H1 (cell line): ENCODE measurements at places on chromosomes 16 and 17. TPM values are rescaled to one million over a fixed set of nuclear protein-coding genes. Genes with fewer than 3 reads are reported as not detected.

Gene DHRS7C
- not detected in 2 replicates for total RNA-seq

- H3K27me3 ChIP-seq, result no peaks in the 10 kb centered on the region
- H3K27ac ChIP-seq, result no peak overlapping the region
- no peak overlapping the region for H3K4me3 ChIP-seq
- DNase-seq, result no peak
- no peaks in the 10 kb centered on the region for H3K4me1 ChIP-seq
Observed at GRCh38 chr16:84471316-84471715, 33.1 kb downstream of the MEAK7 start.

DNA sequence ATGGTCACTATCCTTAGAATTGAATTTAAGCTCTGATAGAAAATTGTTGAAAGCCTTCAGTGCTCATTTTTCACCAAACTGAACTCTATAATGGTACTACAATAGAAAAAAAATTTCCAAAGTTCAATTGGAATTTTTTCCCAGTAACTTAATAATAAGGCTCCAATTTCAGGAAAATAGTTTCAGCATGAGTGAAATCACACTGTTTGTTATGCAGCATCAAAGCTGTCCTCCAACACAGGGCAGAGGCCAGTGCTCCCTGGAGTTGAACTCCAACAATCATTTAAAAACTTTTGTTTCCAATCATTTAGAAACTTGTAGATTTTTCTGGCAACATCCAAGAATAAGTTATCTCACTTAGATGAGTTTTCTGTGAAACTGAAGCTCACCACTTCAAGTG, 103.1 kb upstream of the HSBP1 start:
- DNase-seq, result no peak
- no peak overlapping the region for H3K27ac ChIP-seq
- H3K36me3 ChIP-seq, result no peaks in the 10 kb centered on the region
- H3K4me3 ChIP-seq, result no peak overlapping the region

GRCh38 chr16:81324808-81325207, 10.0 kb downstream of the GAN start:
- no peaks in the 10 kb centered on the region for H3K27me3 ChIP-seq
- no peaks in the 10 kb centered on the region for H3K36me3 ChIP-seq
- no peak overlapping the region for H3K27ac ChIP-seq
- no peak overlapping the region for H3K4me3 ChIP-seq
- no peaks in the 10 kb centered on the region for H3K4me1 ChIP-seq

GRCh38 chr16:11677451-11677951, 9.2 kb downstream of the SNN start:
- DNase-seq, result no peak
- no peaks in the 10 kb centered on the region for H3K27me3 ChIP-seq
- H3K36me3 ChIP-seq, result peaks cover 6% of the 10 kb centered on the region; the same call in 1 of the 2 replicates
- H3K4me3 ChIP-seq, result no peak overlapping the region
- H3K27ac ChIP-seq, result no peak overlapping the region
- H3K4me1 ChIP-seq, result peaks cover 9% of the 10 kb centered on the region; the same call in 1 of the 2 replicates

Gene BAIAP3
- total RNA-seq, result 6.8 and 7.9 TPM in 2 replicates

GRCh38 chr17:61310590-61310989, 89.1 kb upstream of the TBX2 start:
- H3K4me1 ChIP-seq, result no peaks in the 10 kb centered on the region; the same call in 1 of the 2 replicates
- H3K4me3 ChIP-seq, result no peak overlapping the region
- no peaks in the 10 kb centered on the region for H3K27me3 ChIP-seq
- no peak overlapping the region for H3K27ac ChIP-seq

DNA sequence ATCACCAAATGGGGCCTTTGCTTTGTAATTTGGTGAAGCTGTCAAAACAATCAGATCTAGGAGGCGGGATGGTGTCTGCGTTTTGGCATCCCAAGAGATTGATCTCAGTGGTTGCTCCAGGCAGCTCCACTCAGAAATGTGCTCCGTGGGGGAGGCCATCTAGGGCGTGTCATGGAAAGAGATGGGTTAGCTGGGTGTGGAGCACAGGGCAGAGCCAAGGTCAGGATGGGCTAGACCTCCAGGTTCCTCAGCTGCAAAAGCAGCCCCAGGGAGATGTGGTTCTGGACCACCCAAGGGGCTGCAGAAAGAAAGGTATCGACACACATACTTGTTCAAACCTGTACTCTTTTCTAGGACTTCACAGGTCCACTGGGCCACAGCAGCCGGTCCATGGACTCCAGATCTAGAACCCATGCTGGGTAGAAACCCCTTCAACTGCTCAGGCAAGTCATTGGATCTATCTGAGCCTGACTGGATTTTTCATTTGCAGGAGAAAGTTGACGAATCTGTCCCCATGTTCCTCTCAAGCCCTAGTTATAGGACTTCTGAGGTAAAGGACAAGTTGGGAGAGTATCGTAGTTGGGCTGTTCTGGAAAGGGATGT, 270.2 kb upstream of the RPL38 start:
- DNase-seq, result no peak
- no peaks in the 10 kb centered on the region for H3K36me3 ChIP-seq
- no peak overlapping the region for H3K4me3 ChIP-seq

Gene KIF18B
- 58.1 and 59.4 TPM in 2 replicates for total RNA-seq

Gene NLRP1
- 10.0 and 10.4 TPM in 2 replicates for total RNA-seq

GRCh38 chr16:64391063-64391600, 730.7 kb downstream of the CDH11 start:
- no peaks in the 10 kb centered on the region for H3K27me3 ChIP-seq
- H3K36me3 ChIP-seq, result no peaks in the 10 kb centered on the region
- no peak overlapping the region for H3K4me3 ChIP-seq
- no peak overlapping the region for H3K27ac ChIP-seq
- DNase-seq, result no peak
- no peaks in the 10 kb centered on the region for H3K4me1 ChIP-seq

GRCh38 chr17:45263477-45263860, 1.6 kb upstream of the SPATA32 start:
- no peak overlapping the region for H3K4me3 ChIP-seq
- H3K36me3 ChIP-seq, result peaks cover 1% of the 10 kb centered on the region
- H3K27ac ChIP-seq, result no peak overlapping the region
- DNase-seq, result no peak

- no peak overlapping the region for H3K27ac ChIP-seq
- 0 out of 2 replicates have a peak, but pooled peaks cover 2% of the 10 kb centered on the region for H3K4me1 ChIP-seq
- H3K36me3 ChIP-seq, result peaks cover 5% of the 10 kb centered on the region; the same call in 1 of the 2 replicates
- no peak overlapping the region for H3K4me3 ChIP-seq
- no peaks in the 10 kb centered on the region for H3K27me3 ChIP-seq
Observed at GRCh38 chr17:63653050-63653449, 30.8 kb downstream of the MAP3K3 start.

DNA sequence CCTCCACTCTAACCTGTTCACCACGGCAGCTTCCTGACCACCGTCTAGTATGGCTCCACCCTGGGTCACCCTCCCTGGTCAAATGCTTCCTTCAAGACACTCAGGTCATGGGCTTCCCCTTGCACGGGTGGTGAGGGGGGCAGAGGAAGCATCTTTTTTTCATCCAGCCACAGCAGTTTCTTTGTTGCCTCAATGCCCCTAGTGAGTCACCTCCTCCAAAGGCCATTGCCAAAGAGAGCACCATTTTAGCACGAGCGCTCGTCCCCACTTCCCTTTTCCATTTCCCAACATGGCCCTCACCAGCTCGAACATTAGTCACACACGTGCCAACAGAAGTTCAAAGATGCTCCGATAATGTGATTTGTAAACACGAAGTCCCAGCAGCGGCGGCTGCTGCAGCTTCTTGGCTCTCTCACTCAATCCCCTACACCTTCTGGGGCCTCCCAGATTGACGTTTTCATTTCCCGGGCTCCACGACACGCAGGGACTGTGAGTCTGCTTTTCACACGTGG, 134.6 kb downstream of the GAS7 start:
- no peaks in the 10 kb centered on the region; the same call in 1 of the 2 replicates for H3K4me1 ChIP-seq
- no peak for DNase-seq
- no peak overlapping the region for H3K27ac ChIP-seq

DNA sequence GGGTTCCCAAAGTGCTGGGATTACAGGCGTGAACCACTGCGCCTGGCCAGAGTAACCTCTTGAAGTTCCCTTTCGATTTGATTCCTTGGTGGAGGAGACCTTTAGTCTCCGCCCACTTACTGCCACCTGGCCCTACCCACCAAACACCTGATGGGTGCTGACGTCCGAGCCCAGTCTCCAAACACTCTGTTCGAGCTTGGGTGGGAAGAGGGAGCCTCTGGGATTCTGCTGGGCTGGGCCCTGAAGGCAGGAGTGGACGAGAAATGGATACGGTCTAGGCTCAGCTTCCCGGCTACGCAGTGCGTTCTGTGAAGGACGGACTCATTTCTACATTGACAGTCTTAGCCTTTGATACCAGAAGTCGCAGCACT, 870 bp upstream of the ITGA3 start:
- no peak overlapping the region for H3K27ac ChIP-seq
- peak; percentile 79 for DNase-seq
- H3K27me3 ChIP-seq, result peaks cover 13% of the 10 kb centered on the region
- H3K36me3 ChIP-seq, result no peaks in the 10 kb centered on the region
- H3K4me3 ChIP-seq, result peak overlapping the region; percentile 37

Gene SLC5A11
- 0.26 and 0.36 TPM in 2 replicates for total RNA-seq

Gene ZNF652
- total RNA-seq, result 36.5 and 39.6 TPM in 2 replicates

DNA sequence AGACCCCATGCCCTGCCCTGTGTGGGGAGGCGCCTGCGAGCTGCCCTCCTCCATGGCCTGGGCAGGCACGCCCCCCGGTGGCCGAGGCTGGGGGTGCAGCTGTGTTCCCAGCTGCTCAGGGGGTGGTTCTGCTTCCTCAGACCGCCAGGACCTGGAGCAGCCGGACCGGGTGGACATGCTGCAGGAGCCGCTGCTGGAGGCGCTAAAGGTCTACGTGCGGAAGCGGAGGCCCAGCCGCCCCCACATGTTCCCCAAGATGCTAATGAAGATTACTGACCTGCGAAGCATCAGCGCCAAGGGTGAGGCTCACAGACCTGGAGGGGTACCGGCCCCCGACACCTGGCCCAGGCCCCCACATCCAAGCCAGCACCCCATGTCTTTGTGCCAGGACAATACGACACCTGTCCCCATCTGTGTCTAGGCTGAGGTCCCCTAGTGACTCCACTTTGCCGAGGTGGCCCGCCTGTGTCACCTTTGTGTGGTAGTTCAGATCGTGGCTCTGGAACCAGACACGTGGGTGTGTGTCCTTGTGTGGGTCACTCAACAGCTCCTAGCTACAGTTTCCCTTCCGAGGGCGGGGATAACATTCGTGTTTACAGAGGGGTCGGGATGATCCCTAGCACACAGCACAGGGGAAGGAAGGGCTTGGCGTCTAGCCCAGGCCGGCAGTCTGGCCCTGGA, 9.3 kb downstream of the GJD3 start:
- H3K4me1 ChIP-seq, result peaks cover 12% of the 10 kb centered on the region
- DNase-seq, result peak; percentile 100
- no peak overlapping the region for H3K4me3 ChIP-seq
- H3K36me3 ChIP-seq, result no peaks in the 10 kb centered on the region
- H3K27ac ChIP-seq, result no peak overlapping the region

- H3K27ac ChIP-seq, result no peak overlapping the region
- no peak for DNase-seq
- H3K36me3 ChIP-seq, result no peaks in the 10 kb centered on the region
- peaks cover 15% of the 10 kb centered on the region for H3K4me1 ChIP-seq
- H3K27me3 ChIP-seq, result no peaks in the 10 kb centered on the region
Observed at GRCh38 chr17:61282377-61282776, 117.3 kb upstream of the TBX2 start.

- H3K27ac ChIP-seq, result no peak overlapping the region
- peak overlapping the region; percentile 75 for H3K4me3 ChIP-seq
- H3K27me3 ChIP-seq, result no peaks in the 10 kb centered on the region
- H3K36me3 ChIP-seq, result no peaks in the 10 kb centered on the region
- peaks cover 7% of the 10 kb centered on the region for H3K4me1 ChIP-seq
Observed at GRCh38 chr17:55751720-55752250, 934 bp downstream of the PCTP start.

GRCh38 chr17:17868641-17869522, 32.1 kb upstream of the SREBF1 start:
- H3K4me3 ChIP-seq, result no peak overlapping the region
- H3K4me1 ChIP-seq, result peaks cover 13% of the 10 kb centered on the region
- peaks cover 2% of the 10 kb centered on the region; the same call in 1 of the 2 replicates for H3K27me3 ChIP-seq
